ENCODE measurements at places on chromosomes 7 and 10.

DNA sequence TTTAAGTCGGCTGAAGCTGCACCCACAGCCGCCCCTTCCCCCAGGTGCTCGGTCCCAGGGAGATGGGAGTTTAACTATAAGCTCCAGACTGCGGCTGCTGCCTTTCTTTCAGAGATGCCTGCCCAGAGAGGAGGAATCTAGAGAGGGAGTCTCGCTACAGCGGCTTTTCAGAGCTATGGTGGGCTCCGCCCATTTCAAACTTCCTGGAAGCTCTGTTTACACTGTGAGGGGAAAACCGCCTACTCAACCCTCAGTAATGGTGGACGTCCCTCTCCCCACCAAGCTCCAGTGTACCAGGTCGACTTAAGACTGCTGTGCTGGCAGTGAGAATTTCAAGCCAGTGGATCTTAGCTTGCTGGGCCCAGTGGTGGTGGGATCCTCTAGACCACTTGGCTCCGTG is 135.4 kb downstream of the CXCL12 start:
- no peak for DNase-seq

- no peak for DNase-seq
Observed at GRCh38 chr7:27184337-27185012, 557 bp downstream of the HOXA11 start.

DNA sequence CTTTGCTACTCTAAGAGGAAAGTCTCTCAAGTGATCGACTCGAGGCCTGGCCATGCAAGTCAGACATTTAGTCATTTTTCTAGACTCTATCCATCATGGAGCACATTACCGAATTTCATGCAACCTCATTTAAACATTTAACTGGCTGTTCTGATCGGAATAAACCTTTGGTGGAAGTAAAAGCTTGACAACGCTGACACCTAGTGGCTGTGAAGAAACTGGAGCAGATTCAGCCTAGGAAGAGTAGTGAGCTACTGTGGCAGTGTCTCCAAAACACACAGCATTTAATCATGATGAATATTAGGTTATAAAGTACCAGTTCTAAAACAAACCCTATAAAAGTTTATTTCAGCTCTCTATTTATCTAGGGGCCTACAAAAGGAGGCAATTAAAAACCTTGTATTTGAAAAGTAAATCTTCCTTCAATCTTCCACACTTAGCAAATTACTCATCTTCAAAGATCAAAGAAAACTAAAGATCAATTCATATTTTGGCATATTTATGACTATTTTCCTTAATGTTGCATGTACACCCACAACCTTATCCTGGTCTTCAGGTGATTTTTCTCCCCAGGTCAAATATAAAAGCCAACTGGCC is 175.0 kb downstream of the CTNNA3 start:
- peak; percentile 6 for DNase-seq

DNA sequence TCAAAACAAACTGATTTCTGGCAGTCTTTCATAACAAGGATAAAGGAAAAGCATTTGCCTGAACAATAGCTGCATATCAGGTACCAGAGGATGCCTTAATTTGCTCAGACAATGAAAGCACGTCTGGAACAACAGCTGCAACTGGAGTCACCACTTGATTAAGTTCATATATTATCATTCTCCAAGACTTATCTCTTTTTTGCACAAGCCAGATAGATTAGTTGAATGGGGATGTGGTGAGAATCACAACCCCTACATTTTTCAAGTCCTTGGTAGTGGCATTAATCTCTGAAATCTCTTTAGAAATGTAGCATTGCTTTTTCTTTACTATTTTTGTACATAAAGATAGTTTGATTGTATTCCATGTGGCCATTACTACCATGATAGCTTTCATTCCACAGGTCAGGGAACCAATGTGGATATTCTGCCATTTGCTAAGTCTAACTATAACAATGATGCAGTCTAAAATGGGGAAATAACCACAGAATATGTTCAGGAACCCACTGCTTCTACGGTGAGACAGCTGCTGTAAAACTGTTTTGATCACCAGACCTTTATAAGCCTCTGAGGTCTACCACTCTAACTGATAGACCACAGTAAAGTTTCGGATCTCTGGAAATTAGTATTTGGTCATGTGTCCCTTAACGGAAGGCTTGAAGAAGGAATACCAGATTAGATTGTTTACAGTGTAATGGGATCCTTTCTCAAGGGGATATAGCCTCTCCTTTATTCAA is 1176.2 kb downstream of the DNAJB9 start:
- no peak for DNase-seq

GRCh38 chr7:82741493-82741892 is 297.9 kb upstream of the CACNA2D1 start:
- DNase-seq = no peak

DNA sequence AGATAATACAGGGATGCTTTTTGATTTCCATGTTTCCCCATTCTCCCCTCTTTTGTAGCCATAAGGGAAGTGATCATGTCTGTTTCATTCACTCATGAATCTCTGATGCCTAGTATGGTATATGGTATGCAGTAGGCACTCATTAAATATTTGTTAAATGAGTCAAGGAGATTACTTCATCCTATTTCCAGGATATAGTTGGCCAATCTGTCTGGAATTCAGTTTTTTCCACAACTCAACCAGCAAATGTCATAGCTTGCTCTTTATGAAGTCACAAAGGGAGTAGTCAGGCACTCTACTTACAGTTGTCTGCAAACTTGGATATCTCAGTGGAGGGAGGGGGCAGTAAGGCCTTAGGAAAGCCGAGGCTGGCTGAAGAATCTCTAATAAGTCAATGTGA is 853.6 kb downstream of the LRMDA start:
- DNase-seq = no peak

GRCh38 chr10:32771217-32771616 is 186.8 kb downstream of the ITGB1 start:
- no peak for DNase-seq

GRCh38 chr7:100967292-100967863 is 2.0 kb upstream of the MUC12 start:
- DNase-seq = no peak

DNA sequence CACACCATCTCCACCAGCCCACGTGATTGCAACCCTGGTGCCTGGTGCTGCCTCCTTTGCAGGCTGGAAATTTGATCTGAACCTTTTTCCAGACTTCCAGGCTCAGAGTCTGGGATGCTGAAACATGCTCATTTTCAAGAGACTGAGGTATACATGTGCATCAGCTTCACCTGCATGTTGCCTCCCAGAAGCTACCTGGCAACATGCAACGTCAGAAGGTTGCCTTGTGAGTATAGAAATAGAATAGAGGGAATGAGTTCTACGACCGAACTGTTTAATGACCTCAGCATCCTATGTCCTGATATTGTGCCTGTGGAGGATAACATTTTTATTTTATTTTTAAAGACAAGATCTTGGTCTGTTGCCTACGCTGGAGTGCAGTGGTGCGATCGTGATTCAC is 1.9 kb upstream of the ZNF212 start:
- DNase-seq = no peak

- no peak for DNase-seq
Observed at GRCh38 chr10:71423250-71423649, 26.5 kb downstream of the CDH23 start.

GRCh38 chr7:51067757-51068156 is 248.9 kb downstream of the COBL start:
- DNase-seq = peak; percentile 22

- no peak for DNase-seq
Observed at GRCh38 chr10:71395621-71396020, 1.1 kb upstream of the CDH23 start.

Data from stimulated activated CD4-positive, alpha-beta T cell treated with anti-CD3 and anti-CD28 coated beads, Interleukin-1b, Interleukin-23, amount 100 ng/mL, for 48 hours (primary cell).